ENCODE measurements at places on chromosomes 1 and 21.

DNA sequence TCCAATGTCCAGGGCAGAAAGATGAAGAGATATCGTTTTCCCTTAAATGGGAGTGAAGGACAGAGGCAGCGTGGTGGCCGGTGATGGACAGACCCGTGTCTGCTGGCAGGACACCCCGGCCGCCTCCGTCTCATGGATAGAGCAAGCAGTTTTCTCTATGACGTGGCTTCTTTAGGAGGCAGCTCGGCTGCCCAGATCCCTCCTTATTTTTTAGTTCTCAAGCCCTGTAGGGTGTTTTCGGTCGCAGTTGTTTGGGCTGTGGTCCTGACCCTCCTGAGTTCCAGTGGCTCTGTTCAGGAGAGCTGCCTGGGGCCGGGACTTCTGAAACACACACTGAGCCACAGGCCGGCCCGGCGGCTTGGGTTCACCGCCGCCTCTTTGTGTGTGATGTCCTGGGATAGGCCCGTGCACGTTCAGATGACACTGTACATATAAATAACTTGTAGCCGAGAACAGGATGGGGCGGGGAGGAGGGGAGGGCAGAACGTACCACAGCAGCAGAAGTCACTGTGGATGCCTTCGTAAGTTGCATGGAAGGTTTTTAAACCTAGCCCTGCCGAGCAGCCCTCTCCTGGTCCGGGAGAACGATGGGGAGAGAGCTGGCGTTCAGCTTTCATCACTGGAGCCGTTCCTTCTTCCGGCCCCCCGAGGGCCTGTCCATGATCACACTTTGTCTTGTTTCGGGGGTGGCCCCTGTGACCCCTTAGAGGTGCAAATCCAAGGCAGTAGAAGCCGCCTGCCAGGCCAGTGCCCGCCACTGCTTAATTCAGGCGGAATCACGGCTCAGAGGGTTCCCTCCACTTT, 65.2 kb downstream of the SIK1 start:
- no peak for DNase-seq

DNA sequence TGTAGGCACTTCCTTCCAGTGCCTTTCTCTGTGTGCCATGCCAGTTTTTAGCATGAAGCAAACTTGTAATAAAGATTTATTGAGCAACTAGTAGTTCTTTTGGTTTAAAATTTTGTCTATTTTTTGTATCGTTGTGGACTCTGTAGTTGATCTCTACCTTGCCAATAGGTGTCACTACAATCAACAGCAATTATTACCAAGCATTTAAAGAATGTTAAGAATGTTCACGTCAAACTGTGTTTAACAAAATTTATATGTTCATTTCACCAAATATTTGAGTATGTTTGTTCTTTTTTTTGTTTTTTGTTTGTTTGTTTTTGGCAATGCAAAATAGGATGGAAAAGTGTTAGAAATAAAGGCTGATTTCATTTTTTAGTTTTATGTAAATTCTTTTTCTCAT, 208.1 kb downstream of the PATJ start:
- DNase-seq: no peak

- peak; percentile 54 for DNase-seq
Observed at GRCh38 chr1:93585059-93585966, 96.3 kb downstream of the BCAR3 start.

DNA sequence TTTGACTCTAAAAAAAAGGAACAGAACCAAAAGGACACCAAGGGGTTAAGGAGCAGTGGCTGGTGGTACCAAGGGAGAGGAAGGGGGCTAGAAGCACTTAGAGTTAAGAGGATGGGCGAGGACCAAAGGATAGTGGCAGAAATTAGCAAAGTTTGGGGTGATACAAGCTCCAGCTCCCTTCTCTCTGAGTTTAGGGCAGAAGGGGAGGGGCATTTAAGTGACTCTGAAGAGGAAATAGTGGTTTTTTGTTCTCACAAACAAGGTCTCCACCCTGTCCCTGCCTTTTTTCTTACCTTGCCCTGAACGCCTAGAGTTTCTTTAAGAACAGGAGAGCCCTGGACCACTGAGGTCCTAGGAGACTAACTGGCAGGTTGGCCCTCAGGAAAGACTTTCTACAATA, 3.3 kb downstream of the CDC42SE1 start:
- no peak for DNase-seq

DNA sequence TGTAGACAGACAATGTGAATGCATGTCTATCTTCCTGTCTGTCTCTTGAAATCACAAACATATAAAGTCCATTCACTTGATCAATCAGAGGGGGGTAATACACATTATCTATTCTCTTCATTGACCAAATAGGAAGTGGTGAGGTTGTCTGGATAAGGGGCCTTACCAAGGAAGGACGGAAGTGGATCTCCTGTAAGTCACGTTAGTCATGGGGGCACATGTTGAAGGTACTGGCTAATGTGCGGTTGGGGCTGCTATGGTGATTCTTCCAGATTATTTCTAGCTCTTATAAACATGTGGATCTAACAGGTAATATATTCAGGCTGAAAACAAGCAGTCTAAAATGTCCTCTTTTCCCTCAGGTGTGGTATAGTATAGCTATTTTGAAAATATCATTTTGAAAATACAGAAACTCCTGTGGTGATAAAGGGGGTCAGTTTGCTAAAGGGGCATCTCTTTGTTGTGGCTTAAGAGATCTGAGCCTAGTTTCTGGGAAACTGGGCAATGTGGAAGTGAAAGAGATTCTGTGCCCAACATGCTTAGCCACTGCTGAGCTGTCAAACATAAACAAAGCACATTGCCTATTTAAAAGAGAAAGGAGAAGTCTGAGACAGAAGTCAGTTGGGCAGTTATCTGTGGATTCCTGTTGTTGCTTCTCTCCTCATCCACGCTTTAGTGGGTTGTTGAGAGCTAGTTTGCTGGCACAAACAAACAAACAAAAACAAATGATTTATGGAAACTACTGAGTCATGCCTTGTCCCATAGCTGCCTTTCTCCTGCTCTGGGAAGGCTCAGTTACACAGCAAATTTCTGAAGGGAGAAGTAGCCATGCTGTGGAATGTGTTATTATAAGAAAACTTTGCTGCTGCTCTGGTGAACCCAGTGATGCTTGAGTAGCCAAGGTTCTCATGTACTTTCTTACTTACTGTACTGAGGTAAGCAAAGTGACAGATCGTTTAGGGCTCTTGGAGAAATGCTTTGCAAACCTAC, 166.9 kb downstream of the HLX start:
- DNase-seq: no peak

GRCh38 chr1:149927056-149927562, 494 bp downstream of the SF3B4 start:
- DNase-seq: no peak

GRCh38 chr1:234373959-234374254, 651 bp downstream of the COA6 start:
- no peak for DNase-seq

DNA sequence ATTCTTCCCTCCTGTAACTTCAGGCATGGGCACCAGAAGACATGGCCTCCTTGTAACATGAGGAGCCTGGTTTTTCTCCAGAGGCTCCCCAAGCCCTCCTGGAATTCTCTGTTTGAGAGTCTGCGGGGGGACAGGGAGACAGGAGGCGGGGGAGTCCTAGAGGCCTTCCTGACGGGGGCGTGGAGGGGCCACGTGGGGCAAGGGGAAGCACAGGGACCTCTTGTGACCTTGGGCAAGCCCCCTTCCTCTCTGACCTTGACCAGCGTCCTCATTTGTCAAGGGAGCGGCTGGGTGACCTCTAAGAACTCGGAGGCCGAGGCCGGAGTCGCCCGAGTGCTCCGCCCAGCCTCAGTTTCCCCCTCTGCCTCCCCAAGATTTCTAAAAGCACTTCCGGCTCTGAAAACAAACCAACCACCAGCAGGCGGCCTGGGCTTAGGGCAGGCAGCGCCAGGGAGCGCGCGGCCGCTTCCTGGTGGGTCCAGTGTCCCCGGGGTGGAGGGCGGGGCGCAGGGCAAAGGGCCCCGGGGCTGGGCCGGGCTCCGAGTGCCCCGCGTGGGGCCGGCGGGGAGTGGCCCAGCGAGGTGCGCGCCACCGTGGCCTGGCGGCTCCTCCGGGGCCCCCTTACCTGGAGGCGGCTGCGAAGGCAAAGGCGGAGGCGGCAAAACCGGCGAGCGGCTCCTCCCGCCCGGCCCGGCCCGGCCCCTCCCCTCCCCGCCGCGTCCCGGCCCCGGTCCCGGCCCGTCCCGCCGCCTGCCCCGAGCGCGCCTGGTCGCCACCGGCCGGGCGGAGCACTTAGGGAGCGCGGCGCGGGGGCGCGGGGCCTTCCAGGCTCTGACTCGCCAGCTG, at the start of gene TMCO4:
Gene TMCO4, minus strand, starts transcription at position 687 of the 846 bp plus-strand sequence. CDS start 19,158 bp downstream, outside the sequence.
- no peak for DNase-seq
